ENCODE measurements at places on chromosomes 16 and 17.

DNA sequence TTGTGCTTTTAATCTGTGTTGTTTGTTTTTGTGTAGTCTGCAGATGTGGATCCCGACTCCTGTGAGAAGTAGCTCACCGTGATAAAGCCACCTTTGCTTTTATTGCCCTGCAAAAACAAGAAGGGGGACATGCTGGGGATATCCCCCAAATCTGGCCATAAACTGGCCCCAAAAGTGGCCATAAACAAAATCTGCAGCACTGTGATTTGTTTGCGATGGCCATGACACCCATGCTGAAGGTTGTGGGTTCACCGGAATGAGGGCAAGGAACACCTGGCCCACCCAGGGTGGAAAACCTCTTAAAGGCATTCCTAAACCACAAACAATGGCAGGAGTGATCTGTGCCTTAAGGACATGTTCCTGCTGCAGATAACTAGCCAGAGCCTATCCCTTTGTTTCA, 15.1 kb downstream of the AHSP start:
- DNase-seq = no peak

DNA sequence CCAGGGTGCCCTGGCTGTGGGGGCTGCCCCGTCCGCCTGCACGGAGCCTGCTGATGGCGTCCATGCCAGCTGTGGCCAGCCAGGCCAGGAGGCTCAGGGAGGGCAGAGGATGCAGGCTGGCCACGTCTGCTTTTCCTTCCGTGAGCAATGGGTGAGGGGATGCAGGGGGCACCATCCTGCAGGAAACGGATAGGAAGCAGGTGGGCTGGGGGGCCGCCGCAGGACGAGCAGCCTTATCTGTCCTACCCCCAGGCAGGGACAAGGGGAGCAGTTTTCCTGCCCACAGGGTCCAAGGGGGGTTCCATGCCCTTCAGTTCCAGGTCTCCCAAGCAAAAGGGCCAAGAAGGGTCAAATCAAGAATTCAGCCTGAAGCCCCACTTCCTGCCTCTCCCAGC, 6.8 kb downstream of the DUS1L start:
- DNase-seq = no peak

DNA sequence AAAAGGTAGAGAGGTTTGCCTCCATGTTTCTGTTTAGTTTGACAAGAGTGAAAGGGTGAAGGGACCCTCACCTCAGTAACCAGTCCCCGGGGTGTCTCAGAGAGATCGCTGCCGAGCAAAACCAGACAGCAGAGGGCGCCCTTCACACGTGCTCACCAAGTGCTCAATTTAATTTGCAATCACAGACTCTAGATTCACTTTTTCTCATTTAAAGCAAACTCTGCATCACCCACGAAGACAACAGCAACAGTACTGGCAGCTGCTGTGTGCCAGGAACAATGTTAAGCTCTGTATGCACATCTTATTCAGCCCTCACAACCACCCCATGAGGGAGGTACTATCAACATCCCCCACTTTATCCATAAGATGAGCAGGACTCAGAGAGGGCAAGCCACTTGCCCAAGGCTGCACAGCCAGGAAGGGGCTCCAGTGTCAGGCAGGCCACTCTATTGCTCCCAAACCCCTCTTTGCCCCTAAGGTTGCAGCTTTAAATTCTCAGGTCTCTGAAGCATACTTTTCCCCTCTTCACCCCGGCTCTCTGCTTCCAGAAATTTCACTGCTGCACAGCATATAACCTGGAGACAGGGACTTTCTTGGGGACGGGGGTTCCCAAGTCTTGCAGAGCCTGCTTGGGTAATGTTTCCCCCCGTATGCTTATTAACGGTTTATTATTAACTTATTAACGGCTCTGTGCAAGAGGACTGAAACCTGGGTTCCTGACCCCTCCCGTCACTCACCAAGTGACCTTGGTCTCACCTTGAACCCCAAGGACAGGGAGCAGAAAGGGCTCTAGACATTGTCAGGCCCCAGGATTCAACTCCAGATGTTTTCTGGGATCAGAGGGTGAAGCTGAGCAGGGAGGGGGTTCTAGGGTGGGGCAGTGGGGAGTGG, 70.9 kb downstream of the CNGB1 start:
- no peak for DNase-seq

- DNase-seq = no peak
Measured at GRCh38 chr16:2040787-2041522, 6.7 kb downstream of the NTHL1 start.

- DNase-seq = no peak
Measured at GRCh38 chr16:23244122-23244521, 58.0 kb upstream of the SCNN1B start.

- no peak for DNase-seq
Measured at GRCh38 chr17:69141431-69142174, at the start of gene ABCA6. Gene ABCA6 (minus strand): TSS chr17:69141895. CDS start chr17:69140703, 1,192 bp downstream.

GRCh38 chr17:12391468-12391867, 274.2 kb upstream of the MYOCD start:
- DNase-seq = no peak

- no peak for DNase-seq
Measured at GRCh38 chr17:47952171-47953021, 5.3 kb downstream of the PRR15L start.

DNA sequence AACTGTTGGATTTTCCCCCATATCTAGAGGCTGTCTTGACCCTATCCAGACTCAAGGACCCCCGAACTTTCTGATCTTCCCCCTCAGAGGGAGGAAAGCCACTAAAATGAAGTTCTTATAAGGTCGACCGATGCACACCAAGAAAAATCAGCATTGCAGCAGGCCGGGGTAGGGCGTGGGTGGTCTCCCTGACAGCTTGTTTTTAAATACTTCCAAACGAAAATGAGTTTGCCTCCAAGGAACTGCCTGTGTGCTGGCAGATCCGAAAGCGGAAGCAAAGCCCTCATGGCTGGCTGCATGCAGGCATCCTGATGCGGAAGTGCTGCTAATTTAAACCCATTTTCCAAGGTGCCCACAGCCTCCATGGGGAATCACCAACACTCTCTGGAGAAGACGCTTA, 374.3 kb upstream of the XYLT1 start:
- DNase-seq = no peak

DNA sequence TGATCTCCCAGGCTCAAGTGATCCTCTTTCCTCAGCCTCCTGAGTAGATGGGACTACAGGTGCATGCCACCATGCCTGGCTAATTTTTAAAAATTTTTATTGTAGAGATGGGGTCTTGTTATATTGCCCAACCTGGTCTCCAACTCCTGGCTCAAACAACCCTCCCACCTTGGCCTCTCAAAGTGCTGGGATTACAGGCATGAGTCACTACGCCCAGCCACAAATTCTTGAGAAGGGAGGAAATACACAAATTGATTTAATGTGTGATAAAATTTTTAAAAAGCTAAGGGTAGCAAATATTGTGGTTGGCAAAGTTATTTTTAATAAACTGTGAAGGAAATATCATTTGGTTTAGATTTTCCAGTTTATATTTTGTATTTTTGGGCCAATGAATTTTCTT, 9.6 kb downstream of the ITGAD start:
- no peak for DNase-seq

- no peak for DNase-seq
Measured at GRCh38 chr16:88754912-88755744, 29.9 kb downstream of the PIEZO1 start.

DNA sequence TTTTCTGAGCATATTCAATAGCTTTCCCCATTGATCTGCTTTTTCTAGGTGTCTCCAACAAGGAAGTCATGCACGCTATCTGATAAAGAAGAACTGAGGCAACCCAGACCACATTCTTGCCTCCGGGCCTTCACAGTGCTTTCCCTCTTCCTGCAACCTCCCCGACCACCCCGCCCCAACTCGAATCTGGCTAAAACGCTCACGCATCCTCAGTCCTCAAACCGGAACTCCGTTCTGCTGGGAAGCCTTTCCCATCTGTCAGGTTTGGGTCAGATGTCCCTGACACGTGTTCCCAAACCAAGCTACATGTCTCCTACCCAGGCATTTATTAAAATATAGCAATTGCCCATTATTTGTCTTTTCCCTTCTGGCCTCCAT, 112.7 kb downstream of the VPS53 start:
- no peak for DNase-seq

DNA sequence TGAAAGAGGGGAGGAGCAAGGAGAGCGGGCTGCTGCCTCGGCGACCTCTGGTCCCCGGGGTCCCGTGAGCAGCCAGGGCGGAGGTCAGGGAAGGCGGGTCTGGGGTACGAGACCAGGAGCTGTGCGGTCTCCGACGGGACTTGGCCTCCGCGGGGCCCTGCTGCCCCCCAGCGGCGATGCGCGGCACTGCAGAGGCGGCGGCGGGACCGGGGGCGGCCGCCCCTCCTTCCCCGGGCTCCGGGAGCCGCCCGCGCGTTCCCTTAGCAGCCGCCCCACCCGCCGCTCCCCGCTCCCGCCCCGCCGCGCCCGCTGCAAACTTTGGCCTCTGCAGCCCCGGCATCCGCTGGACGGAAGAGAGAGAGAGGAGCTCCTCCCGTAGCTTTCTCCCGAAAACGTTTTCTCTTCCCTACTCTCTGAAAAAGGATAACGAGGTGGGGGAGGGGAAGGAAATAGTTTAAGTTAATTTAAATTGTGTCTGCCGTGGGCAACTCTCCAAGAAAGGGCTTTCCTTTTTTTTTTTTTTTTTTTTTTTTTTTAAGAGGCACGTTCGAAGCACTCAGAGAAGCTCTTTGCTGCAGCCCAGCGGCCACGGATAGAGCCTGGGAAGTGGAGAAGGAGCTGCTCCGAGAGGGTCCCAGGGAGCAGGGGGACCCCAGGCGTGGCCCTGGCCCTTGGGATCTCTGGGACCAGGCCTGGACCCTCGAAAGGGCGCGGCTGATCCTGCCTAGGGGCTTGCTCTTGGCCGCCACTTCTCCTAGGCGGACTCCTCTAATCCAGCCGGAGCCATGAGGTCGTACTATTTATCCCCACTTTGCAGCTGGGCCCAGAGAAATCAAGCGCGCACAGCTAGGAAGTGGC, 43.2 kb downstream of the C16orf82 start:
- DNase-seq = no peak

DNA sequence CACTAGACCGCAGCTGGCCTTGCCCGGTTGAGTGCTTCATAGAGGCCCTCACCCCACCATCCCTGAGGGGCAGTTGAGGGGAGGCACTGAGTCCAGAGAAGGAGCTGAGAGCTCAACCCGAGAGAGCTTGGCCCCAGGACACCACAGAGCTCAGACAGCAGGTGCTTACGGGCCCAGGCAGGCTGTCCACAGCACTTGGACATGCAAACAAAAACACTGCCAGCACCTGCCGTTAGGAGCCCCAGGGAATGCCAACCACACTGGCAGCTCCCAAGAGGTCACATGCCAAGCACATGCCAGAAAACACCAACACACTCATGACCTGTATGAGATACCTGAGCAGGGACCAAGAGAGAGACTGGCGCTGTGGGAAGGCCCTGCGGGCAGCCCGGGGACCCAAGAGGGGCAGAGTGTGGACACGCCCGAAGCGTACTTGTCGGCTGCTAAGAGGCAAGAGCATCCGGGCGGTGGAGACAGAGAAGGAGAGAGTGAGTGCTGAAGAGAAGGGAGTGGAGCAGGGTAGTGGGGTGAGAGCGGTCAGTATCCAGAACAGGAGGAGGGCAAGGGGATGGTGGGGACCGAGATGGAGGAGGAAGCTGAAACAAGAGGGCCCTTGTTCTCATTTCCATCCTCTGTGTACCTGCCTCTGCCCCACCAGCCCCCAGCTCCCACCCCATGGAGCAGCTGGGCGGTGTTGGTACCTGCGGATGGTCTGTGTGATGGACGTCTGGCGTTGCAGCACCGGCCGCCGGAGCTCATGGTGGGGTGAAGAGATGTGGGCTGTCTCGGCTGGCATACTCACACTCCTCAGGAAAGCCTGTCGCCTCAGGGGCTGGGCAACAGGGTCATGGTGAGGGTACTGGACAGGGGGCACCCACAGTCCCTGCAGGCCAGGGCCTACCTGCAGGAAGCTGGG, 8.2 kb downstream of the RHBDF1 start:
- DNase-seq = no peak

DNA sequence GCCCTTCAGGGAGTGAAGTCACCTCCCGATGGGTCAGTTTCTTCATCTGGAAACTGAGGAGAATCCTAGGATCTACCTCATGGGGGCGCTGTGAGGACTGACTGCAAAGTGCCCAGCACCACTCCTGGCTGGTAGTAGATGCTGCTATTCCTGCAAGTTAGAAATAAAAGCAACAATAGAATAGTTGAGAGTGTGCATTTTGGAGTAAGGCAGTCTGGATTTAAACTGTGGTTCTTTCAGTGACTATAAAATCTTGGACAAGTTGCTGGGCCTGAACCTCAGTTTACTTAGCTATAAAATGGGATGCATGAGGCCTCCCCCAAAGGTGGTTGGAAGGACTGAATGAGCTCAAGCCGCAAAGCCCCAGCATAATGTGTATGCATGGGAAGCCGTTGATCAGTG, 70.6 kb downstream of the CYB5B start:
- DNase-seq = no peak

GRCh38 chr17:12522743-12523183, 142.9 kb upstream of the MYOCD start:
- DNase-seq = peak; percentile 70

GRCh38 chr16:67087803-67088202, 21.9 kb upstream of the PHAF1 start:
- no peak for DNase-seq

- DNase-seq = peak; percentile 99
Measured at GRCh38 chr17:62824290-62825131, 16.4 kb upstream of the MARCHF10 start.

GRCh38 chr16:9966569-9967157, 215.6 kb downstream of the GRIN2A start:
- DNase-seq = peak; percentile 57

DNA sequence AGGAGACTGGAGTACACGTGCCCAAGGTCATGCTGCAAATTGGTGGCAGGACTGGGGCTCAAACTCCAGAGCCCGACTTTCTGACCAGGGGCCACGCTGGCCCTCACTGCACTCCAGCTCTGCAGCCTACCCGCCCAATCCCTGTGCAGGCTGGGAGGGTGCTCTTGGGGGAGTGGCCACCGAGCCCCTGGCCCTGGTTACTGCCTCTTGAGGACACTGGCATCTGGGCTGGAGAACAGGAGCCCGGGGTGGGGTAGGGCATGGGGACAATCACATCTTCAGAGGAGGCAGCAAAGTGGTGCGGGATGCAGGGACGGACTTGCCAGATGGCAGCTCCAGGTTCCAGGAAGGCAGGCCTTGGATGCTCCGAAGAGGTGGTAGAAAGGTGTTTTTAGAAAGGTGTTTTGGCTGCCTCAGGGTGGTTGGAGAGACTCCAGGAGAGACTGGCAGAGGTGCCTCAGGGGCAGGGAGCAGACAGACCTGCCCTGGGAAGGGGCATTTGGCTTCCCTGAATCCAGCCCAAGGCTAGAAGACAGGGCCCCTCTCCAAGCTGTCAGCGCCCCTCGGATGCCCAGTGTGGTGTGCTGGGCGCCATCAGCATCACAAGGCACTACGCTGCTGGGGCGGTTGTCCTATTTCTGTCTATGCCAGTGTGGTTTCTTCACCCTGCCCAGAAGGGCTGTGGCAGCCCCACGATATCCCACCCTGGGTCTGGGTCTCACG, 220.6 kb downstream of the NTN1 start:
- no peak for DNase-seq
